ENCODE measurements at places on chromosomes 11 and 22.

DNA sequence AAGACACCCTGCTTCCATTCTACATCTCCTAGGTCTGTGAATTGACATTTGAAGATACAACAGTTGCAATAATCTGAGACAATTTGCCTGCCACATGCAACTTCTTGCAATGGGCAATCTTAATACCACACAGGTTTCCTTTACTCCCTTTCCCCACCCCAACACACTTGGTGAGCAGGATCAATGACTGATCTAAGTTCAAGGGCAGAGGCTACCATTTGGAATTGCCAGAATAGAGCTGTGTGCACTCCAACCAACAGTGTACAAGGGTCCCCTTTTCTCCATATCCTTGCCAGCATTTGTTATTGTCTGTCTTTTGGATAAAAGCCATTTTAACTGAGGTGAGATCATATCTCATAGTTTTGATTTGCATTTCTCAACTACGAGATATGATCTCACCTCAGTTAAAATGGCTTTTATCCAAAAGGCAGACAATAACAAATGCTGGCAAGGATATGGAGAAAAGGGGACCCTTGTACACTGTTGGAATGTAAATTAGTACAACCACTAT lies 2.9 kb upstream of the NNMT start:
- no peak for DNase-seq

DNA sequence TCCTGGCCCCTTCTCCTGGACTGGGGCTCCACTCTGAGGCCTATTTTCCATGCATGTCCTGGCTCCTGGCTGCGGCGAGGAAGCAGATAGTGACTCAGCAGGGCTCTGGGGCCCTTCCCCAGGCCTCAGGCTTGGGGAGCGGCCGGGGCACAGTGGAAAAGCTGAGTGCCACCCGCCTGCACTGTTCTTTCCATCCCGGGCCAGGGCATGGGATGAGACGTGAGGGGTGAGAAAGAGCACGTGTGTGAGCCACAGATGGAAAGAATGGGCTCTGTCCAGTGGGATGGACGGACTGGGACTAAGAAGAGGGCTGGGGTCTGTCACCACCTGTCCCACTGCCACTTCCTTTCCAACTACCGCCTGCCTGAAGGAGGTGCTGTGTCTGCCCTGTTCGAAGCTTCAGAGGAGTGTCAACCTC lies 12.8 kb downstream of the SLC37A2 start:
- DNase-seq = no peak

DNA sequence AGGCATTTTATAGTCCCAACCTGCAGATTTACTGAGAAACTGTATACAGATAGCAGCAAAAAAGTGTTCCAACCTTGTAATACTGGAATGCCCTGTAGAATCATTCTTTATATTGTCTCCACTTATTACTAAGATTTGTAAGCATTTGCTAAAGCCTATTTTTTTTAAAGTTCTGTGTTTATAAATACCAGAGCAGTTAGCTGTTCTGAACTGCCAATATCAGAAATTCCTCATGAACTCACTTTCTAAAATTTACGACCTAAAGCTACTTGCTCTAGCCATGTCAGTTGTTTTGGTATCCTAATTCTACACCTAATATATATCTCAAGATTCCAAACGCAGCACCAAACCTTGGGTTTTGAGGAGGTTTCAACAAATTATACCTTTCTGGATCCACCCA lies 103.2 kb downstream of the C11orf65 start:
- no peak for DNase-seq

- DNase-seq = no peak
Observed at GRCh38 chr11:17540807-17541206, 3.4 kb downstream of the USH1C start.

- no peak for DNase-seq
Observed at GRCh38 chr11:113847580-113847979, 27.8 kb downstream of the USP28 start.

- no peak for DNase-seq
Observed at GRCh38 chr11:56706486-56706885, 7.6 kb downstream of the OR9G1 start.

- DNase-seq = no peak
Observed at GRCh38 chr11:112722876-112723275, 238.3 kb upstream of the NCAM1 start.

DNA sequence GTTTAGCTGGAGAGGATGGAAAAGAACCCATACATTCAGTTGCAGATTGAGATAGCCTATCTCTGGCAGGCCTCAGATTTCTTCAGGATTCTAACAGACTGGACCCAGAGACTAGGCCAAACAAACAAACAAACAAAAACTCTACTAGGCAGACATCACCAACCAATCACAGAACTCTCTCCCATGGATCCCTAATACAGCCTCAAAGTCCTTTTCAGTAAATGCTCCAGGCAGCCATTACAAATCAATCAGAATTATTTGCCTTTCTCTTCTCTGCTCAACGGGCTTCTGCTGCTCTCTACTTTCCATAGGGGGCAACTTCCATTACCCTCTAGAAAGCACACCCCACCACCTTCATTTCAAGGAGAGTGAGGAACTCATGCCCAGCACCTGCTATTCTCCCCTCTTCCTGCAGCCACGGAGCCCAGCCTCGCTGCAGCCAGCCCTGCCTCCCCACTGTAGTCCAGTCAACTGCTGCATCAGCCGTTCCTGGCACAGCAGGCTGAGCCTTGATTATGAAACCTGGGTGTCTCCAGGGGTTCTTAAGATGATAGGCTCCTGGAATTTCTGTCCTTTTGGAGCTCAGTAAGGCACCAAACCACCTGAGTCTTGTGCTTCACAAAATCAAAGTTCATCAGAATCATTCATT lies 19.0 kb upstream of the SMIM35 start:
- DNase-seq = no peak

DNA sequence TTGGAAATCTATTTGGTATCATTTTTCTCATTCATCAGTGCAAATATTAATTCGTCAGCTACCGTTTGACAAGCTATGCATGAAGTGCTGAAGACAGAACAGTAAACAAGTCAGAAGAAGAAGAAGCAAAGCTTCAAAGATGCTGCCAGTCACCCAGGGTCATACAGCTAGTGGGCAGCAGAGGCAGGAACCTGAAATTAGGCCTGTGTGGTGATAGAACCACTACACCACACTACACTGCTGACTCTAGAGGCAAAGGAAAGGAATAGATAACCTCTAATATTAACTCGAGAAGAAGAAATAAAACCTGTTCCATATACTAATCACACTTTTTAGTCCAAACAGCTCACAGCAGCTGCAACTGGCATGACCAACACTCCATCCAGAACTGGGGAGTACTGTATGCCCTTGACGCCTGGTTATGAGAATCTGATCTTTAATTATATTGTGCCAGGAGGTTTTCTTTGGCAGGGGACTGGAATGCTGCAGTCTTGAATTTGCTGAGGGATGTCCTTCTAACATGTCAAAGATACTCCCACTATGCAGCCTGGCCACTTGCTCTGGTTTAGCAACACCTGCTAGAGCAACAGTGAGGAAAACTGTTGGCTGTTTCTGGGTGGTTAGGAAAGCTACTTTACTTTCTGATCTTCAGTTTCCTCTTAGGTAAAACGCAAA lies 73.0 kb downstream of the PAK1 start:
- no peak for DNase-seq

Measured in inflammatory macrophage treated with lipopolysaccharide for 1 hour (primary cell).